Ecto neural progenitor cell (in vitro differentiated cells): ENCODE measurements at places on chromosomes 1 and 21.

- no peak for DNase-seq
Observed at GRCh38 chr1:246155923-246156322, 351.2 kb downstream of the SMYD3 start.

DNA sequence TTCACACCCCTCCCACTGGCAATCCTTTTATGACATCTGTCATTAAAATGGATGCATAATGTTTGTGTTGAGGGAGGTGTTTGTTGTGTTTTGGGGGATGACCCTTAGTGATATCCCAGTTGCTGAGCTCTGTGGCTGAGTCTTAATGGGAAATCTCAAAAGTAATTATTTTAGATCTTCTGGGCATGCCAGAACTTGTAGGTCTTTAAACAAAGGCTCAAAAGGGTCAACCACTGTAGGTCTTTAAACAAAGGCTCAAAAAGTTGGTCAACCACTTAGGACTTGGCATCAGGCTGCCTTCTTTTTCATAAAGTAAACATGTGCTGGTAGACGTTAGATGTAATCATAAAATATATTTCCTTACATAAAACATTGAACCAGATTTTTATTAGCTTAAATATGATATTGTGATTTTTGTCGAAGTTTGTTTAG, 78.0 kb downstream of the CDC14A start:
- no peak for DNase-seq

- DNase-seq, result no peak
Observed at GRCh38 chr1:222079566-222079965, 337.7 kb upstream of the DUSP10 start.

DNA sequence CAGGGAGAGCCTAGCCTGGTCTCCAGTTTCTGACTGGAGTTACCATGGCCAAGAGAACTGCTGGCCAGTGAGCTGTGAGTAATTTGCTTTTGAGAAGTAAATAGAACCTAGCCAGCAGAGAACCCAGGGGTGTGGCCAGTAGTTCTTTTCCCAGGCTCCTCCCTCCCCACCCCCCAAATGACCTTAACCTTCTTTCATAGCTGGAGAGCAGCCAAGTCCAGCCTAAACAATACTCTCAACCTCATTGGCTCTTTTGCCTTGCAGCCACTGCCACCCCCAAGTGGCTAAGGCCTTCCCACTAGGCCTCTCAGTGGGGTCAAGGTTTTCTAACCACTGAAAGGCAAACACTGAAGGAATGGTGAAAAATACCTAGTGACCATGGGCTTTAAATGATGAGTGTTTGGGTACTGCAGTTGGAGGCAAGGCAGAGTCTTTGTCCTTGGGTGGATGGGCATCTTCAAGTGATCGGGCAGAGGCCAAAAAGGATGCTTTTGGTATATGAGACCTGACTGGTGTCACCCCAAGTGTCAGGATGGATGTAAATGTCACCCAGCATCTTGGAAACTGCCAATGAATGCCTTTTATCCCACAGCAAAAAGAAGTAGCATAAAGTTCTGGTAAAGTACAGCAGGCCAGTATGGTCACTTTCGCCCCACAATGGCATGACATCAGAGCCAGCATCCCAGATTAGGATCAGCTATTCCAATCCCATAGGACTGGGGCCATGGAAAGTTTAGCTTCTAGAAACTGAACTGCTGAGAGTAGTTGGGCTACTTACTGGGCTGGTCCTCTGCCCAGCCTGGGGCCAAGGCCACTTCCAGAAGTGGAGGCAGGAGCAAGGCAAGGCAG, 3.5 kb upstream of the PIGV start:
- no peak for DNase-seq

- no peak for DNase-seq
Observed at GRCh38 chr1:46719689-46720088, 775 bp upstream of the EFCAB14 start.

- DNase-seq, result no peak
Observed at GRCh38 chr1:91400133-91400725, 4.4 kb downstream of the HFM1 start.

- DNase-seq, result no peak
Observed at GRCh38 chr1:85093644-85094043, 45.3 kb upstream of the MCOLN3 start.

DNA sequence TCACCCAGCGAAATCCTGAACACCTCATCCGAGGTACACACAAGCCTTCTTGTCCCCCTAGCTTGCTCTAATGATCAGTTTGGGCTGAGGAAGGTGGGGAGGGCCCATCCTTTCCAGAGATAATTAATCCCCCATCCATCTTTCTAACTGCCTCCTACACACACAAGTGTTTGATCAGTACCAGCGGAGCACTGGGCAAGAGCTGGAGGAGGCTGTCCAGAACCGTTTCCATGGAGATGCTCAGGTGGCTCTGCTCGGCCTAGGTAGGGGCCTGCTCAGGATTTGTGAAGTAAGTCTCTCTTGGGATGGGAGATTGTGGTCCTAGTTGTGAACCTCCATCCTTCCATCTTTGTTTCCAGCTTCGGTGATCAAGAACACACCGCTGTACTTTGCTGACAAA, 5.8 kb downstream of the ANXA9 start:
- DNase-seq, result no peak

- DNase-seq, result no peak
Observed at GRCh38 chr1:246787781-246788513, 63.7 kb downstream of the SCCPDH start.

- no peak for DNase-seq
Observed at GRCh38 chr1:20187813-20188454, 1.6 kb upstream of the PLA2G2C start.

- DNase-seq, result no peak
Observed at GRCh38 chr1:18079941-18080735, 27.5 kb upstream of the IGSF21 start.

DNA sequence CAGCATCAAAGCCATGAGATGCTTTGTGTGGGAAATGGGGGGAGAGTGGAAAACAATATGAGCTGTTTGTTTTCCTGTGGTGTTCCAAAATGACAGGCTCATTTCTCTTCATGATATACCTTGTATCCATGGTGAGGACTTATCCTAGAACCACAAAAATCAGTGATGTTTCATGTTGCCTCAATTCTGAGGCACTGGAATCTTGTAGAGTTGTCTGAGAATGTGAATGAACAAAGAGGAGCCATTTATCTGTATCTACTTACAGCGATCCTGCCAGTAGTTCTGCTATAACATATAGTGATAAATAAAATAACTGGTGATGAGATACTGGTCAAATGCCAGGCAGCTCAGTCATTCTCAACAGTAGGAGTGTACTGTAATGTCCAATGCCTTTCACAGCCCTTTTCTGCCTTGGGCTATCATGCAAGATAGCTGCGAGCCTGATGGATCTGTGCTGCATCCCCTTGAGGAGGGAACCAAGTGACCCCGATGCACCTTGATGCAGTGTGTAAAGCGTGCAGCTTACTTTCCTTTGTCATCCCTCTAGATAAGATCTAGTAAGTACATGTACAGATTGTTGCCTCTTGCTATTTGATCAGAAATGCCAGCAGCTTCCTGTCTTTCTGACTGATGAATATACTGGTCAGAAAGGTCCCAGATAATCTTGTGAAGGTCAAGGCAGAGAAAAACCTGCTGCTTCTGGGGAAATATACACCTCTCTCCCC, 52.8 kb downstream of the SLC44A3 start:
- DNase-seq, result no peak

GRCh38 chr1:150708595-150708994, 11.6 kb upstream of the GOLPH3L start:
- no peak for DNase-seq

GRCh38 chr1:217059401-217059800, 336.2 kb upstream of the ESRRG start:
- DNase-seq, result no peak

DNA sequence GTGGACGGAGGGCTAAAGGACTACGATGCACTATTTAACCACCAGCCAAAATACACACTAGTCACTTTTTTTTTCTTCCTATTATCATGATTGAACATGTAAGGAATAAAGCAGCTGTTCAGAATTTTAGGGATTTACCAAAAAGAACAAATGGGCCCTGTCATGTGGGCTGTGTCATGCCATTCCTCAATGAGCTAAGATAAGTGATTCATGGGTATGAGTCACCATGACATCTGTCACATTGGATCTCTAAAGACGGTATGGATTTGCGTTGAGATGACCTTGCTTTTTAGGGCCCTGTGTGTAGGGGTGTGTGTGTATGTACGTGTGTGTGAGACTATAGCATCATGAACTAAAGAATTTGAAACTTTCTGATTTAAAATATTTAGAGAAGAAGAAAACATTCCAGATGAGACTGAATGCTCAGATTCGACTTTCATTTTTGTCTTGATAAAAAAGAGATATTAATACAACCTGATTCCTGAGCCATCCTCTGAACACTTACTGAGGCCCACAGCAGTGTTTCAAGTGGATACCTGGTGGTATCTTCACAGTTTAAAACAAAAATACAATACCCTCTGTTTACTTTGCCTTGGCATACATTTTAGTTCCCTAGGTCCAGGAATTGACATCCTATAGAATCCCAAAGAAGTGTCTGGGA, 246.1 kb upstream of the DUSP10 start:
- no peak for DNase-seq

DNA sequence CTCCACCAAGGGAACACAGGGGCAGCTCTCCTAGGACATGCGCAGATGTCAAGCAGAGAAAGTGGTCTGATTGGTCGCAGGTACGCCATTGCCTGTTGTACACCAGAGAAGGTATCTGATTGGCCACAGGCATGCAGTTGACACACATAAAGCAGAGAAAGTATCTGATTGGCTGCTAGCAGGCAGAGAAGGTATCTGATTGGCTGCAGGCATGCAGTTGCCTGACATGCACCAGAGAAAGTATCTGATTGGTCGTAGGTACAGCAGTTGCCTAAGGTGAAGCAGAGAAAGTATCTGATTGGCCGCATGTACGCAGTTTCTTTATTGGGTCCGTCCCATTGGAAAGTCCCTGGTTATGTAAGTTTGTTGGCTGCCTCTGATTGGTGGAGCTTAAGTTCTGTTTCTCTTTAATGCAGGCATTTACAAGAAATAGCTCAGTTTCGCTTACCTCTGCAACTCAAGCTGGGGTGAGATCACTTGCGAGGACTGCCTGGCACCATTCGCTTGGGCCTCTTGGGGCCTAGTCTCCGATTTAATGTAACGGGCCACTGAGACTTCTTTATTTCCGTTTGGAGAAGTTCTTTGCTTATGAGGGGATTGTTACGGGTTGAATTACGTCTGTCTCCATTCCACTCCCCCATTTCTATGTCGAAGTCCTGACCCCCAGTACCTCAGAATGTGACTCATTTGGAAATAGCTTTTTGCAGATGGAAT, 74.2 kb downstream of the SIK1 start:
- DNase-seq, result no peak

DNA sequence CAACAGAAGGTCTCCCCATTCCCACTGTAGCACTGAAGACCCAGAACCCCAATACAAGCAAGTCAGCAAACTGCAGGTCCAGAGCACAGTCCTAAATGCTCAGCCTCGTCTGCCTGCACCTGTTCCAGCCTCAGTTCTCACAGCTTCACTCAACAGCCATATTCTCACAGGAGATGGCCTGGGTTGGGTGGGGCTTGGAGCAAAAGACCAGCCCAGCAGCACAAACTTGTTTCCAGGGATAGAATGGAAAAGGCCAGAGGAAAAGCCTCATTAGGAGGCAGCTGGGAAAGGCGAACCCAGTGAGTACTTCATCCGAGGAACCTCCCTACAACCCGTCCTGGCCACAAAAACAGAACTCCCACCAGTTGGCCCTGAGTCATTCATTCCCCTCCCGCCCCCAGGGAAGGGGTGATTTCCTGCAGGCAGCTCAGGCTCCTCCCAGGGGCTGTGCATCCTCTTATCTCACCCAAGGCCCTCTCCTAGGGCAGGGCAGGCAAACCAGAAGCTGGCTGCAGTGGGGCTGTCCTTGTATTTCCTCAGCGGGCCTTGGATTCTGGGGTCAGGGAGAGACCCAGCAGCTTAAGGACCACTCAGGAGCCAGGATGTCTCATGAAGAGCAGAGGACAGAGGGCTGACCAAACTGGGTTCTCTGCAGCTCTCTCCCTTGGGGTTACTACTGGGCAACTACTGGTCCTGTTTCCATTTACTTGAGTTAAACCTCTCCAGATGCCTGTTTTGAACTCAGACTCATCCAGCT, 7.4 kb upstream of the MPL start:
- DNase-seq, result no peak

GRCh38 chr21:37338671-37339551, 27.7 kb upstream of the DYRK1A start:
- DNase-seq, result no peak

GRCh38 chr21:31623664-31624063, 35.8 kb upstream of the SOD1 start:
- no peak for DNase-seq

DNA sequence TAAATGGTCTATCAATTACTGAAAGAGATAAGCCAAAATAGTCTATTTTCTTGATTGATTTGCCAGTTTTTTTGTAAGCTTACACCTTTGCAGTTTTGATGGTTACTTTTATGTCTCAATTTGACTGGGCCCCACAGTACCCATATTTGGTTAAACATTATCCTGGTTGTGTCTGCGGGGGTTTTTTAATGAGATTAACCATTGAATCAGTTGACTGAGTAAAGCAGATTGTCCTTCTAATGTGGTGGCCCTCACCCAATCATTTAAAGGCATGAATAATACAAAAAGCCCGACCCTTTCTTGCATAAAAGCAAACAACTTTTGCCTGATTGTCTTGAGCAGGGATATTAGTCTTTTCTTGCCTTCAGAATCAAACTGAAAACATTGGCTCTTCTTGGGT, 650.0 kb upstream of the RGS18 start:
- DNase-seq, result no peak

DNA sequence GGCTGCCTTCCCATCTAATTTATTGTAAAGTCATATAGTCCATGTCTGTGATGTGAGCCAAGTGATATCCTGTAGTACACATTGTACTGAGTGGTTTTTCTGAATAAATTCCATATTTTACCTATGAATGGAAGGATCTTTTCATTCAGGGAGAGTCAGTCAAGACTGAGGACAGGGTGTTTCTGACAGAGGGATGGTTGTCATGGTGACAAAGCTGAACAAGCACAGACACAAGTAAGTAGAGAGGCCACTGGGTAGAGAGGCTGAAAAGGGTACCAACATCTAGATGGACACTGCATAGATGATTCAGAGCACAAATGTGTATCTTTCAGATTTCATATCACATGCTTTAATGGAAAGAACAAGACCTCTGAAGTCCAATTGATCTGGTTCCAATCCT, 22.6 kb upstream of the IL20 start:
- no peak for DNase-seq

DNA sequence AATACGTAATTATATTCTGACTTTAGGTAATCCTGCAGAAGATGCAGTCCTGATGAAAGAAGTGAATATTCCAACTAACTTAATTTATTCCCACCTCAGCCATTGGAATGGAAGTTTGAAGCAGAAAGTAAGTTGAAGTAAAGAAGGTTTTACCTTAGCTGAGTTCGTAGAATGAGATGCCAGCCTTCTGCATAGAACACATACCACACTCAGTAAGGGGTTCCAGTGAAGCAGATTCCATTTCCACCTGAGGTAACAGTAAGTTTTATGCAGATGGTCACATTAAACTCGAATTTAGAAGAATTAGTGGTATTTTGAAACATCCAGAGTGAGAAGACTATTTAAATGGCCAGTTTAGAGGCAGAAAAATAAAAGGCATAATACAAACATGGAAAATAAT, 20.2 kb downstream of the RBM11 start:
- no peak for DNase-seq

- no peak for DNase-seq
Observed at GRCh38 chr1:164914208-164914607, 355.2 kb downstream of the PBX1 start.
